Stimulated activated CD4-positive, alpha-beta T cell treated with anti-CD3 and anti-CD28 coated beads, Interleukin-1b, Interleukin-23, amount 100 ng/mL, for 24 hours (primary cell): ENCODE measurements at places on chromosomes 5 and 9.

GRCh38 chr5:29795096-29795652, 1398.3 kb upstream of the CDH6 start:
- DNase-seq: no peak

- no peak for DNase-seq
These were observed 194.1 kb downstream of the GNA14 start for GRCh38 chr9:77453825-77454647.

DNA sequence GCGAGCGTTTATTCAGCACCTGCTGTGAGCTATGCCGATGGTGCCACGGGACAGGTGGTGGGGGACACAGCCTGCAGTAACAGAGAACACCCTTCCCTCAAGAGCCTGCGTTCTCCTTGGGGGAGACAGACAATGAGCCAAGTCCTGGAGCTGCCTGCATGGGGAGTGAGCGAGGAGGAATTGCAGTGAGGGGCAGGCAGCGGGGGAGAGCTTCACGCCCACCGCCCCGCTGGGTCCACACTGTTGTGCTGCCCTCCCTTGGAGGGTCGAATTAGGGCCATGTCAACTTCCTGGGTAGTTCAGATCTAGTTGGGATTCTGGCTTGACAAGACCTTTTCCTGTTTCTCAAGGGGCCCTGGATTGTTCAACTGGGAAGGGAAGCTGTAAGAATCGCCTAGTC, 55.5 kb upstream of the N4BP3 start:
- DNase-seq: no peak

GRCh38 chr9:103152473-103152872, 157.3 kb downstream of the CYLC2 start:
- DNase-seq: no peak

DNA sequence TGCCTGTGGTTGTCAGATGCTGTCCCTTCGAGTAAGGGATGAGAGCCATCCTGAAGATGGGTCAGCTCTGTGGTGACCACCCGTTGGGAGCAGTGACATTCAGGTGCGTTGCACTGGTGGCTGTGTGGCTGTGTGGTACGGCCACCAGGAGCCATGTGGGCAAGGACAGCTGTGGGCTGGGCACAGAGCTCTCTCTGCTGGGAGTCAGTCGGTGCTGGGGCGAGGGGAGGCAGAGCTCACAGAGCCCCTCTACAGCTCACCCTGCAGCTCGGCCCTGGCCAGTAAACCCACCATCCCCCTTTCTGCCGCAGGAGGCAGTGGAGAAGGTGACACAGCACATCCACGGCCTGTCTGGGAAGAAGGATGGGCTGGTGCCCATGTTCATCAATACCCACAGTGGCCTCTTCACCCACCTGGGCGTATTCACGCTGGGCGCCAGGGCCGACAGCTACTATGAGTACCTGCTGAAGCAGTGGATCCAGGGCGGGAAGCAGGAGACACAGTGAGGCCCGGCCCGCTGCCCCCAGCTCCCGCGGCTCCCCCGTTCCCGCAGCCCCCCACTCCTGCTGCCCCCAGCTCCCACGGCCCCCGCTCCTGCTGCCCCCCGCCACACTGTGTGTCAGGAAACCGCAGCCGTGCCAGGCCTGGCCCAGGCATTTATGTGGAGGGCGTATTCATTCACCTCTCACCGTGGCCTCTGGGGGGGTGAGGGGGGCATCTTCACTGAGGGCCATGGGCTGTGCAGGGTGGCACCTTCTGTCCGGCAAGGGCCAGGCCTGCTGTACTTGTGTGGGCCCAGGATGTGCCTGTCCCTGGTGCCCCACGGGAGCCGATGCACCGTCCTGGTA, 8.5 kb downstream of the DPP7 start:
- DNase-seq: no peak

GRCh38 chr5:146243247-146243646, 39.8 kb downstream of the RBM27 start:
- DNase-seq: no peak

DNA sequence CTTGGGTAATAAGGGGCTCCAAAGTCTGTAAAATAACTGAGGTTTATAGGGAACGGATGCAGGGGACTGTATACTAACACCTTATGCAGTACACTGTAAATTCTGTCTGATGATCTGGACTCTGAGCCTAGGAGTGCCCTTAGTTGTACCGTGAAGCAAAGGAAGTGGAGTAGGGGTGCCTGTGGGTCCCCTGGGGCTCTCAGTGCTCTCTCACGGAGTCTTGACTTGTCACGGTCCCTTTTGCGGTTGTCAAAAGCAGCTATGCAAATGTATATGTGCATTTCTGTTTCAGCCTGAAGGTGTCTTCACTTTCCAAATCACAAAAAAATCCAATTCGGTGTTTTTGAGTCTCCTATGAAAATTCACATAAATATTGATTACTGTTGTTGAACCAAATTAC, 17.8 kb downstream of the DMRT1 start:
- DNase-seq: no peak

DNA sequence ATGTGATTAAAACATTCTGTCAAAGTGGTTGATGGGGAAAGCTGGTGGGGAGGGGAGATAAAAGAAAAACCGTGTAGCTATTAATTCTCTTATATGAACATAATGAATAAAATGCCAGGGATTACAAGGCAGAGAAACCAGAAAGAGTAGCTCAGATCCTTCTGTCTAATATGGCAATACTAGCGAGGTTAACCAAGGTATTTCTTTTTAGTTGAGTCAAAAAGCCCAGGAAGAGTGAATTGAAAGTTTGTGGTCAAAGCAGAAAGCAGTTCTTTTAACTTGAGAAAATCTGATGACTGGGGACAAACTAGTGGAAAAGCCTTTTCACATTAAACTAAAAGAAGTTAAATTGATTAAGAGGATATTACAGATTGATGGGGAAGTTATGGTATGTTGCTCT, 76.0 kb downstream of the ERBIN start:
- no peak for DNase-seq

DNA sequence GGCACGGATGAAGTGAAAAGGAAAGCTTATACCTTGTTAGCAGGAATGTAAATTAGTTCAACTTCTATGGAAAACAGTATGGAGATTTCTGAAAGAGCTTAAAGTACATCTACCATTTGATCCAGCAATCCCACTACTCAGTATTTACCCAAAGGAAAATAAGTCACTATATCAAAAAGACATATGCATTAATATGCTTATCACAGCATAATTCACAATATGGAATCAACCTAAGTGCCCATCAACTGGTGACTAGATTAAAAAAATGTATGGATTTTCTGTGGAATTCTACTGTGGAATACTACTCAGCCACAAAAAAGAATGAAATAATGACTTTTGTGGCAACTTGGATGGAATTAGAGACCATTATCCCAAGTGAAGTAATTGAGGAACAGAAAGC, 279.6 kb downstream of the GABRB2 start:
- no peak for DNase-seq

GRCh38 chr5:1568201-1568979, 44.6 kb upstream of the LPCAT1 start:
- no peak for DNase-seq

- no peak for DNase-seq
These were observed 55.5 kb upstream of the KLF4 start for GRCh38 chr9:107545036-107545435.

DNA sequence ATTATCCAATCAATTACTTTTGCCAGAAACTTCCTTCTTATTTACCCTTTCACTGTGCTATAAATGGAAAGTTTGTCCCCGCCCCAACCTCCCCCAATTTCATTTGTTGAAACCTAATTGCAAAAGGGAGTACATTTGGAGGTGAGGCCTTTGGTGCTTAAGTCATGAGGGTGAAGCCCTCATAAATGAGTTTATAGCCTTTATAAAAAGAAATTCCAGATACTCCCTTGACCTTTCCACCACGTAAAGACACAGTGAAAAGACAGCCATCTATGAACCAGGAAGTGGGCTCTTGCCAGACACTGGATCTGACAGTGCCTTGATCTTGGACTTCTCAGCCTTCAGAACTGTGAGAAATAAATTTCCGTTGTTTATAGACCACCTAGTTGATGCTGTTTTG, 82.3 kb downstream of the NUDT12 start:
- no peak for DNase-seq
